ENCODE measurements at places on chromosomes 4 and X. TPM values are rescaled to one million over a fixed set of nuclear protein-coding genes. Genes with fewer than 3 reads are reported as not detected.

DNA sequence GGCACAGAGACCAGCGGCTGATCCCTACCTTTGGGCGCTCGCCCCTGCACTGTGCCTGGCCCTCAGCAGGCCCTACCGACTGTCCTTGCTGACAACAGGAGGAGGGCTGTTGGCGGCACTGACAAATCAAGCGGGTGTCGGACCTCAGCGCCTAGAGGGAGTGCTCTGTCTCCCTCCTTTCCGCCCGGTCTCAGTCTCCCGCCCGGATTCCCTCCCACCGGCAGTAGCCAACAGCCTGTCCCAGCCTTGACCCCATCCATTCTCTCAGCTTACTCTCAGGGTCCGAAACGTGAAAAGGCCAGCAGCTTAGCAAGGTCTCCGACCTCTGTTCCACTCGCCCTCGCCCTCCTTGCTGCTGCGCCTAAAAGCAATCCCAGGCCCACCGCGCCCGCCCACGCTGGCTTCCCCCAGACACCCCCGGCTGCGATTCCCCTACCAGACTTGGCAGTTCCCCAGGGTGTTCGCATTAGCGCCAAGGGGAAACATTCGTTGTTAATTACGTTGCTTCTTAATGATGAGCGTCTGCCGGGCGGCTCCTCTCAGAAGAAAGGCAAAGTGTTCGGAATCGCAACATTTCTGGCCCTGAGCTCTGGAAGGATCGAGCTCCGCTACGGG, 96.2 kb downstream of the SOWAHB start:
- no peaks in the 10 kb centered on the region for H3K36me3 ChIP-seq
- H3K27ac ChIP-seq: no peak overlapping the region
- no peaks in the 10 kb centered on the region for H3K4me1 ChIP-seq
- no peak for DNase-seq
- H3K27me3 ChIP-seq: no peaks in the 10 kb centered on the region

GRCh38 chr4:178293601-178294000, 851.4 kb upstream of the AGA start:
- H3K27me3 ChIP-seq: no peaks in the 10 kb centered on the region
- H3K27ac ChIP-seq: no peak overlapping the region
- no peaks in the 10 kb centered on the region for H3K36me3 ChIP-seq
- H3K4me1 ChIP-seq: no peaks in the 10 kb centered on the region

DNA sequence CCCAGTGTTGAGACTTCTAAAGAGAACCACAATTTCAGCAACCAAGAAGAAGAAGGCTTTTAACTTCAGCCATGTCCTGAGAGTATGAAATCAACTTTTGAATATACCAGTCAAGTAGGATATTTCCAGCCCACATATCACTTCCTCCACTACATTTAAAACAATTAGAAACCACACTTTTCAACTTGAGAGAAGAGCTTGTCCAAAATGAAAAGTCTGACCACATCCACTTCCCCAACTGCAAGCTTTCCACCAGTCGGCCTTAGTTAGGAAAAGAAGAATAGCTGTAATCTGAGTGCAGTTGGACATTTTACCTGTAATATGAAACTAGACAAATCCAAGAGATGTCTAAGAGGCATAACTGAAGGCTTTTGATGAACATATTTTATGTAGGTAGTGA, 101.9 kb upstream of the SLC7A11 start:
- H3K27ac ChIP-seq: no peak overlapping the region
- H3K27me3 ChIP-seq: no peaks in the 10 kb centered on the region
- H3K4me3 ChIP-seq: no peak overlapping the region
- no peaks in the 10 kb centered on the region for H3K4me1 ChIP-seq
- no peaks in the 10 kb centered on the region for H3K36me3 ChIP-seq
- no peak for DNase-seq

GRCh38 chrX:10904220-10904619, 206.9 kb upstream of the HCCS start:
- no peaks in the 10 kb centered on the region for H3K4me1 ChIP-seq
- no peak overlapping the region for H3K27ac ChIP-seq
- H3K36me3 ChIP-seq: no peaks in the 10 kb centered on the region
- H3K4me3 ChIP-seq: no peak overlapping the region
- no peak for DNase-seq

- no peaks in the 10 kb centered on the region for H3K36me3 ChIP-seq
- no peaks in the 10 kb centered on the region for H3K4me1 ChIP-seq
- H3K4me3 ChIP-seq: no peak overlapping the region
- H3K27me3 ChIP-seq: no peaks in the 10 kb centered on the region
These were observed 19.9 kb downstream of the AR start for GRCh38 chrX:67563469-67564448.

- no peaks in the 10 kb centered on the region for H3K27me3 ChIP-seq
- H3K27ac ChIP-seq: no peak overlapping the region
- H3K4me1 ChIP-seq: no peaks in the 10 kb centered on the region
- no peak overlapping the region for H3K4me3 ChIP-seq
- DNase-seq: no peak
These were observed 56.1 kb downstream of the KDR start for GRCh38 chr4:55069248-55069647.

DNA sequence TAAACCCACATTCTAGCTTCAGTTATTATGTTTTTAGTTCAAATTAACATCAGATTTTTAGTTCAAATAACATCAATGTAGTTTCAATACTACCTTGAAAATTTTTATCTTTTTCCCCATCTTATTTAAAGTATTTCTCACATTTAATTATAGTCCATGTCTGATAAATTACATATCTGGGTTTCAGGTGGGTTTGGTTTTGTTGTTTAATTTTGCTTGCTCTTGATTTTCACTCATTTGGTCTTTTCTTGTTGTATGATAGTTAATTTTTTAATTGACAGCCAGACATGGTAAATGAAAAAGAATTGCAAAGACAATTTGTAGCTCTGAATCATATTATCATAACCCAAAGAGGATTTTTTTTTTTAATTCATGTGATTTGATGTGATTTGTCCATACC, 41.9 kb downstream of the GYG2 start:
- H3K4me3 ChIP-seq: no peak overlapping the region
- DNase-seq: no peak
- no peaks in the 10 kb centered on the region for H3K36me3 ChIP-seq
- no peak overlapping the region for H3K27ac ChIP-seq
- no peaks in the 10 kb centered on the region for H3K4me1 ChIP-seq

DNA sequence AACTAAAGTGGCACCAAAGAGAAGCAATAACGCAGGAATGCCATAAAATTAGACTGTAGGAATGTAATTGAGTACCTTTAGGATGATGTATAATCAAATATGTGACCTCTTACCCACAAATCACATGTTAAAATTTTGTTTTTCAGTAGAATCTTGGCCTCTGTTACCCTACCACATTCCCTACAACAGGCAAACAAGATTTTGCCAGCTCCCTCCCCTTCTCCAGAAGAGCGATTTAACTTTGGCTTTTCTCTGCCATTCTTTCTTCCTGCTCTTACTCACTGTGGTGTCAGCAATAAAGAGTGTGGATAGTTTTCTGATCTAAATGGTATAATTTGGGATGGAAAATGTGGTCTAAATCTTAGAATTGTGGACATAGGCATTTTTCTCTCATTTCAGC, 57.2 kb downstream of the TRIM2 start:
- H3K27me3 ChIP-seq: peaks cover 11% of the 10 kb centered on the region
- H3K36me3 ChIP-seq: no peaks in the 10 kb centered on the region
- no peak for DNase-seq
- H3K4me3 ChIP-seq: no peak overlapping the region

MAGEA11 gene
- not detected for total RNA-seq

EDNRA gene
- not detected for total RNA-seq

SCD5 gene
- total RNA-seq: 6.3 TPM

Measured in CD8-positive, alpha-beta memory T cell (primary cell).